ENCODE measurements at places on chromosomes 12 and 14.

DNA sequence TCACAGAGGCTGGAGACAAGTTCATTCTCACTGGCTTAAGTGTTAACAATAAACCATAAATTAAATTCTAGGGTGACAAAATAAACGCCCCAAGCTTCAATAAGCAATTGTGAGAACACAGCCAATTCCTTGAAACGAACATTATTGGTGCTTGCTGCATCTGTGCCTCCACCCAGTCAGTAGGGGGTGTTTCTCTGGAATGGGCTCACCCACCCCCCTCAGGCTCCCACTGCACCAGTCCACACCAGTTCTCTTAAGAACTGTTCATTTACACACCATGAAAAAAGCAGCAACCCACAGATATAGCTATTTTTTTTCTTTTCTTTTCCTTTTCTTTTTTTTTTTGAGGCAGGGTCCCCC, 34.7 kb downstream of the CDC42BPB start:
- DNase-seq: no peak

GRCh38 chr14:90017371-90017770, 44.4 kb upstream of the KCNK13 start:
- DNase-seq: no peak

DNA sequence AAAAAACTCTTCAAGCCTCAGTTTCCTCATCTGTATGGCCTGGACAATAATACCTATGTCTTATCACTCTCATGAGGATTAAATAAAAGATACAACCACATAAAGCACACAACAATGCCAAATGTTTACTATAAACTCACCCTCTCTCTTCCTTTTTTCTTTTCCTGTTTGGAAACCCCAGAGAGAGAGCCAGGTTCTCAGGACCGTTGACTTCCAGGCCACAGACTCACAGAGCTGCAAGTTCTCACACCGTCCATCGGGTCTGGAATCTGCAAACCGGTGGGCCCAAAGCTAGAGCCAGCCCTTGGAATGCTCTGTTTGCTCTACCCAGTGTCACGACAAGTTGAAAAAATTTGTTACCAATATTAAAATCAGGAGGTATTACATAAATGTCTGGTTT, 4.6 kb upstream of the CD4 start:
- no peak for DNase-seq

DNA sequence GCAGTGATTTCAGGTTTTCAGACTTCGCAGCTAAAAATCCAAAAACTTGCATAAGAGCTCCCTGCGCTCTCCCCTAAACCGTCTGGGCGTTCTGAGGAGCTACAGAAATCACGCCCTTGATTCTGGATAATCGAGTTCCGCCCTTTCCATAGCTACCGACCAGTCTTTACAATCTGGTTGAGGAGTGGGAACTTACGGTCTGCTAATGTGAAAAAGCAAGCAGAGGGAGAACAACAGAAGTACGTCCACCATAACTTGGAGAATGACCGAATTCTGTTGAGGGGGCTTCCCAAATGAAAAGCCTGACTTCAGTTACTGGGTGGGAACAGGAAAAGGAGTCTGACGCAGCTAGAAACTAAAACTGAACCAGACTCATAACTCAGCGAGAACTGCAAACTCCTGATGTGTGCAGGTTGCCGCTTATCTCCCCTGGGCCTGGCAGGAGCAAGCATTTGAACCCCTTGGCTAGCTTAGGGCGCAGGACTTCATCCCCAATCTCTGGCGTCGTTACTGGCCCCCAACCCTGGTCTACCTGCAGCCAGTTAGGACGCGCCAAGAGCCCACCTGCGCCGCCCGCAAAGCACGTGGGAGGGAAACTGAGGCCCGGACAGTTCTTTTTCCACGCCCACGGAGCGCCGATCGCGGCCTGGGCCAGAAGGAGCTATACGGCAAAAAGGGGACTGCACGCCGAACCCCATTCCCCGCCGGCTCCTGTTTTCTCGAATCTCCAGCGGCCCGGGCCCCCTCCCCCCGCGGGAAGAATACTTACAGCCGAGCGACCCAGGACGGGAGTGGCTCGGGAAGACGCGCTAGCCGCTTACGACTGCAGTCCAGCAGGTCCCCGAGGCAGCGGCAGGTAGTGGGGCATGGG, 838 bp downstream of the LRIG3 start:
- no peak for DNase-seq

DNA sequence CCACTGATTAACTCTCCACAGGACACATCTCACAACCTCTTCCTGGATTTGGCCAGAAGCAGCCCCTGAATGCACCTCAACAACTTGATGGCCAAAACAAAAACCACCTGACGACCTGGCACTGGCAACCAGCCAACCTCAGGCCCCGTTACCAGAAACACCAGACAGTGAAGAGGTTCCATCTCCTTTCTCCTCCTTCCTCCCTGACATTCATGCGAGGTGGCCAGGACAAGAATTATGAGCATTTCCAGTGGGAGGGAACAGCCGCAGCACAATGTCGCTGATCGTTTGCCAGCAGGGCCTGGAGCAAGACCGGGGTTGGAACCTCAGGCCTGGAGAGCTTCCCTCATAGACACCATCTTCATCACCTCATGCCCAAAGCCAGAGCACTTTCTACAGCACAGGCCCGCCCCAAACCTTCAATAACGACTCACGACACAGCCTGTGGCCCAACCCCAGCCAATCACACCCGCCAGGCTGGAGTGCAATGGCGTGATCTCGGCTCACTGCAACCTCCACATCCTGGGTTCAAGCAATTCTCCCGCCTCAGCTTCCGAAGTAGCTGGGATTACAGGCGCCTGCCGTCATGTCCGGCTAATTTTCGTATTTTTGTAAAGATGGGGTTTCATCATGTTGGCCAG, 48.7 kb downstream of the CCDC88C start:
- no peak for DNase-seq

DNA sequence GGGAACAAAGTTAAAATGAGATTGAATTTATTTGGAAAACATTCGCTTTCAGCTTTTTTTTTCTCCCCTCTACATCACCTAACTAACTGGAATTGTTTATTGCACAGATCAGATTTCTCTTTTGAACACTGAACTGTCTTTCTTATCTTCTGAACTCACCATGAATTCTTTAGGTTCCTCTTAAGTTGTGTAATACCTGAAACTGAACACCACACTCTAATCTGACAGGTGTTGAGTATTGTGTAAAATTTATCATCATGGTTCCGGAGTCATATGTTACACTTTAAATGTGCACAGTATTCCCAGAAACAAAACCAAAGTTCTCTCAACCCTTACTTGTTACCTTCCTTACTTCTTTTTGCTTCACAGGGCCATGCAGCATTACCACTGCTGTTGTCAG, 66.8 kb downstream of the TGFB3 start:
- peak; percentile 9 for DNase-seq

DNA sequence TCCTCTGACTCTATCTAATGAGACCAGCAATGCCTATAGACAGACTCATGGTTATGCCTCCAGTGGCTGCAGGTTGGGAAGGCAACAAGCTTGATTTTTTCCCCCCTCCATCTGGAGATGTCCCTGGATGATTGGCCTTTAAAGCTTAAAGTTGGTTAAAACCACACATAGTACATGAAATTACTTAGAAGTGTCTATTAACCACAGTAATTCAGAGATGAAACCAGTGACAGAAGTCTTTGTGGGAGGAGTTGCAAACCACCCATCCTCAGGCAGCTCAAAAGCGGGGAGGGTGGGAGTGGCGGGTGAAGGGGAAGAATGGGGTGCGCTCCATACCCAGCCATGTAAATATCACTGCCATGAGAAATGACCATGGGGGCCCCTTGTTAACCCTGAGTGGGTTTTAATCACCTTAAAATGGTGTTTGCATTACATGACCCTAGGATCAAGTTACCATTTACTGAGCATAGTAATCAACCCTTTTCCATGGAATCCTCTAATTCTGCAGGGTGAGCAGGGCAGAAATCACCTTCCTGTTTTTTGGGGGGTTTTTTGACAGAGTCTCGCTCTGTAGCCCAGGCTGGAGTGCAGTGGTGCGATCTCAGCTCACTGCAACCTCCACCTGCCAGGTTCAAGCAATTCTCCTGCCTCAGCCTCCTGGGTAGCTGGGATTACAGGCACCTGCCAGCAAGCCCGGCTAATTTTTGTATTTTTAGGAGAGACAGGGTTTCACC, 133.5 kb downstream of the FOXN3 start:
- DNase-seq: no peak

DNA sequence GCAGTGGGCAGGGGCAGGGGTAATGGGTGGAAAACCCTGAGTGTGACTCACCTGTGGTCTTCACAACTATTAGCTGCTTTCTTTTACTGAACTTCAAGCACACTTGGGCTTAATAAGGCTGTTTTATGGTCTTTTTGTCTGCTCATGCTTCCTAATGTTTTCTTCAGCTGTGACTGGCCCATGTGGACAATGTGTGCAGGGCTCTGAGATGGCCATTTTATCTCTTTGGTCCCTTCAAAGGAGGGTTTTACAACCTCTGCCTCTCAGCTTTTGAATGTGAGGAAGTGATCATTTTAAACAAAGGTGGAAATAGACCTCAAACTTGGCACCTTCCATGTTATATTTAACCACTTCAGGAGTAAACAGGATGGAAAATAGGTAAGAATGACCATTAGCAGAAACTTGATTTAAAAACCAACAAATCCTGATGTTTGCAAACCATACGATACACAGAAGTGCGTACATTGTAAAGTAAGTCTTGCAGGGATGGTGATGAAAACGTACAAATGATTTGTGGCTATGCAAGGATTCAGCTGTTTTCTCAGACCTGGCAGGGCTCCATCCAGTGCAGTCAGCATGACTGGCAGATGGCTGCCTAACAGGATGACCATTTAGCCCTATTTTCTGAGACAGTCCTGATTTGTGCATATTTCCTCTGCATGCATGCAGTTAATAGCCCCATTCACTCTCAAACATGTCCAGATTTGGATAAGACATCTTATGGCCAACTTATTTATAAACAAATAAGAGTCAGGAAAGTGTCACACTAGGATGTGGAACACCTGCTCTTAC, 103.2 kb downstream of the SLC38A4 start:
- DNase-seq: no peak

- no peak for DNase-seq
These were observed 28.8 kb upstream of the GZMB start for GRCh38 chr14:24662753-24663152.

- no peak for DNase-seq
These were observed 5.4 kb upstream of the RALGAPA1 start for GRCh38 chr14:35814371-35815005.

GRCh38 chr12:123767613-123768012, 5.5 kb downstream of the DNAH10 start:
- DNase-seq: no peak

DNA sequence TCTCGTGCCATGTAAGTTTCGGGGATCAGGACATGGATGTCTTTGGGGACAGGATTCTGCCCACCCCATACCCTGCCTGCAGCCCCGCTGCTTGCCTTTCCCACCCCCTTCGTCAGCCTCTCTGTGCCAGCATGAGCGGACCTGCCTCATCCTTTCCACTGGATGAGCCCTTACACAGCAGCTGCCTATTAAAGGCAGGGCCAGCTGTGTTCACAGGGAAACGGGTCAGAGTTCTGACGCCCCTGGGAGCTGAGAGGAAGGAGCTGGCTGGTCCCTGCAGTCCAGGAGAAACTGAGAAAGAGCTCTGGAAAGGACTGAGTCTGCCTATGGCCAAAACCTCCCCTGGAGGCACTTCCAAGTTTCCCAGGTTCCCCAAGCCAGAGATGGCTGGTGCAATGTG, 83.5 kb upstream of the NCOR2 start:
- DNase-seq: no peak

- DNase-seq: no peak
These were observed 2.2 kb downstream of the BTBD7 start for GRCh38 chr14:93330609-93331000.

DNA sequence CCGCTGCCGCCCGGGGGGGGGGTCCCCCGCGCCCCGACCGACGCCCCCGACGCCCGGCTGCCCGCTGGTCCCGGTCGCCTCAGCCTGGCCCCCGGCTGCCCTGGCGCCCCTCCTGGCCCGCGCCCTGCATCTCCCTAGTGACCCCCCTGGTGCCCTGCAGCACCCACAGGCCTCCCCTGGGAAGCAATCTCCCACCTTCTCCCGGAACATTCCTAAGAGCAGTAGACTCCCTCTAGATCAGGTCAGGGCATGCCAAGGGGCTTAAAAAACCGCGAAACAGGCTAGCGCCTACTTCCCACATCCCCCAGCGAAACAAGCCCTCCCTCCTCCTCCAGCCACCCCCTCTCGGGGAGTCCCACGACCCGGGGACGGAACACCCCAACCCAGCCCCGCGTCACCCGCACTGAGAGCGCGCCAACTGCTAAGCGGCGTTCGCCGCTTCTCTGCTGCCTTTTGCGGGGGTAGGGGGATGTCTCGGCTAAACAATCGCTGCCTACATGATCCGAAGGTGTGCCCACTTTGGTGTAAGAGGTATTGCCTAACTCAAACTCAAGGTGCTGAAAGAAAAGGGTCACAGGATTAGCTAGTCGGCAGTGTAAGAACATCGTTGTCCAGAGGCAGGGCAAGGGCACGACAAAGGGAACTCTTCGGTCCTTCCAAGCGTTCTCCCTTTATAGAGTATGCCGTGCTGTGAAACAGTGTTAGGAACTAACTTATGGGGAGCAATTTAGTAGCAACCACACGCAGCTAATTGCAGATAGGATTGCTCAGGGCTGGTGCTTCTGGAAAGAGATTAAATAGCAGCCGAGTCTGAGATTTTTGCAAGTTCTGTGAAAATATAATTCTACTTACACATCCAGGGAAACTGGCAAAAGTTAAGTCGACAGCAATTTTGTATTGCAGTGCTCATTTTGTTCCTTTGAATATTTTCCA, 619 bp upstream of the NTN4 start:
- DNase-seq: no peak

DNA sequence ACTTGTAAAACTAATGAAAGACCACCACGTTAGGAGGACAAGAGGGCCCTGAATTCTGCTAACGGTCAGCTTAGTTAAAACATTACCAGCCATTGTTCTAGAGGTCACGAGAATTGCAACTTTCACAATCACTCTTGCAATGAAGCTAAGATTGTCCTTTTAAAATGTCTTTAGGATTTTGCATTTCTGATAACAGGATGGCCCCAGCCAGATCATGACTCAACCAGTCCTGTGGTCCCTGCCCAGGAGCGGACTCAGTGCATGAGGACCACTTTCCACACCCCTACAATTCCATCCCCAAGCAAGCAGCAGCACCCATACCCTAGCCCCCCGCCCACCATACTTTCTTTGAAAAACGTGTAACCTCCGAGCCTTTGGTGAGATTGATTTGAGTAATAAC, 28.7 kb downstream of the HSP90AA1 start:
- no peak for DNase-seq

Measured in non-pigmented ciliary epithelial cell (primary cell).